ENCODE measurements at places on chromosomes 3 and 15.

GRCh38 chr3:90136456-90137191 is 1029.2 kb downstream of the EPHA3 start:
- no peak for DNase-seq

DNA sequence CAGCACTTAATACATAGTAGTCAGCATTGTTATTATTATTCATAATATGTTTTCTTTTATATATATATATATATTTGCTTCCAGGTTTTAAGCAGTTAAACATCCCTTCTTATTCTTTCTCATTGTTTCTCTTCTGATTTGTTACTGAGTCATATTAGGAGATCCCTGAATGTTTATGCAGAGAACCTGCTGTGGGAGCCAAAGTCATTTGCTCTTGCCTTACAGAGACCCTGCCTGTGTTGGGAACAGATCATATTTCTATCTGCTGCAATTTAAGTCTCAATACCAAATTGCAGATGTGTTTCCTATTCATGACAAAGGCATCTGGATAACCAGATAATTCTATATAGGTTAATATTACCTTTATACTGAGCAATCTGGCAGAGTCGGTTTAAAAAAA is 323.0 kb upstream of the UMPS start:
- no peak for DNase-seq

- no peak for DNase-seq
These were observed 48.8 kb upstream of the PSMD6 start for GRCh38 chr3:64072126-64072525.

DNA sequence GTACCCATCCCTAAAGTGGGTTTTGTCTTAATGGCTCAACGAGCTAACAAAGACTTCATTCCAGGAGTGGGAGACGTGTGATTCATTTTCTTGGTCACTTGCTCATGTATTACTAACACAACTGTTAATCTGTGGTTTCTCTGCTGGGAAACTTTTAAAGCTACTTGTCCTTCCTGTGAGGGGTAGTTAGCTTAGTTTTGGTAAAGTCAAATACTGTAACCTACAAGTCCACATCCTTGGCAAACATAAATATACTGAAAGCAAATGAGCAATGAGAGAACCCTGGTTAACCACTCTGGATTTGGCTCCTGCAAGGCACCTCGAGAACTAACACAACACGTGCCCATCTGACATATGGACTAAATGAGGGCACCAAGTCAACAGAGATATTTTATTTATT is 19.9 kb downstream of the NOX5 start:
- peak; percentile 13 for DNase-seq

GRCh38 chr15:25268166-25268565 is 170.7 kb downstream of the UBE3A start:
- DNase-seq: no peak

All from T-helper 2 cell treated with Interferon-gamma antibody and Interleukin-4, amounts not matched to agents 5 μg/mL and 100 μg/mL, for 36 hours (primary cell).